ENCODE measurements at places on chromosomes 16 and 17.
A peak's percentile ranks its signal among the peaks of the same experiment; 100 is the strongest.

GRCh38 chr16:1764971-1765370, 6.4 kb downstream of the NME3 start:
- DNase-seq: no peak

GRCh38 chr17:48187872-48188608, 80.5 kb downstream of the SNX11 start:
- DNase-seq: no peak

- DNase-seq: no peak
Observed at GRCh38 chr16:56547949-56548567, 16.8 kb upstream of the MT4 start.

DNA sequence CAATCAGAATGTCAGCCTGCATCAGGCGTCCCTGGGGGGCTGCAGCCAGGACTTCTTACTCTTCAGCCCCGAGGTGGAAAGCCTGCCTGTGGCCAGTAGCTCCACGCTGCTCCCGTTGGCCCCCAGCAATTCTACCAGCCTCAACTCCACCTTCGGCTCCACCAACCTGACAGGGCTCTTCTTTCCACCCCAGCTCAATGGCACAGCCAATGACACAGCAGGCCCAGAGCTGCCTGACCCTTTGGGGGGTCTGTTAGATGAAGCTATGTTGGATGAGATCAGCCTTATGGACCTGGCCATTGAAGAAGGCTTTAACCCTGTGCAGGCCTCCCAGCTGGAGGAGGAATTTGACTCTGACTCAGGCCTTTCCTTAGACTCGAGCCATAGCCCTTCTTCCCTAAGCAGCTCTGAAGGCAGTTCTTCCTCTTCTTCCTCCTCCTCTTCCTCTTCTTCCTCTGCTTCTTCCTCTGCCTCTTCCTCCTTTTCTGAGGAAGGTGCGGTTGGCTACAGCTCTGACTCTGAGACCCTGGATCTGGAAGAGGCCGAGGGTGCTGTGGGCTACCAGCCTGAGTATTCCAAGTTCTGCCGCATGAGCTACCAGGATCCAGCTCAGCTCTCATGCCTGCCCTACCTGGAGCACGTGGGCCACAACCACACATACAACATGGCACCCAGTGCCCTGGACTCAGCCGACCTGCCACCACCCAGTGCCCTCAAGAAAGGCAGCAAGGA, 10.4 kb downstream of the NFE2L1 start:
- DNase-seq: no peak

- peak; percentile 12 for DNase-seq
Observed at GRCh38 chr16:81238296-81239011, at the start of gene BCO1. TSS of gene BCO1 (plus strand) at chr16:81238689. CDS start at chr16:81238909, 220 bp downstream.

DNA sequence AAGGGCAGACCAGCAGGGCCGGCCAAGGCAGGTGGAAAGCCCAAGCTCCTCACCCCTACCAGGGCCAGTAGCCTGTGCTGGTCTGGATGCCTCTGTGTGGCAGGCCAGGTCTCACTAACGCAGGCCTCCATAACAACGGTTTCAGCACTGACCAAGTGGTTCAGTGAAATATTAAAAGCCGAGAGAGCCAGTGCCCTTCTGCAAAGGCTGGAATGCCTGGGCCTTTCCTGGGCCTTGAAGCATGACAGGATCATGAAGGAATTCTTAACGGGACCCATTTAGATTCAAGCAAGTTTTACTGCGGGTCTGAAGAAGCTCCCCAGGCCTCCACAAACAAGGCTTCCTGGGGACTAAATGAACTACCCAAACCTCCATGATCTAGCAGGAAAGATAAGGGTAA, 16.3 kb downstream of the ADAD2 start:
- DNase-seq: no peak

DNA sequence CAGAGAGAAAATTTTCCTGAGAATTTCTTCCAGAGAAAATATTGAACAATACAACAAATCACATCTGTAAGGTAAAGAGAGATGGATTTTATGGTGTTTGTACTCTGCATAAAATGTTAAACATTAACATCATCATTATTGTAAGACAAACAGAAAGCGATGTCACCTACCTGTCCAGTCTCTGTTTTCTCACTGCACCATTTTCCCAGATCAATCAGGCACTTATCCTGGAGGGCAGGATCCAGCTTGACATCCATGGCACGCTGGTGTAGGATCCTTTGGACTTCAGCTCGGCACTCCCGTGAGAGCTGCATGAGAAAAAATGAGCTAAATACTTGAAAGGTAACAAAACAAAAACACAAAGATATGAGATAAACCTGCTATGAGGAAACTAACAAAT, 55.9 kb upstream of the CLEC18B start:
- DNase-seq: no peak

All from WERI-Rb-1 (cell line).